Renal pelvis (tissue), 12 donors: ENCODE measurements at places on chromosomes 3 and 15. TPM values are rescaled to one million over a fixed set of nuclear protein-coding genes. Genes with fewer than 3 reads are reported as not detected.

Gene SAMD7
- polyA plus RNA-seq, result not detected

Gene GAP43
- 0.60 TPM for polyA plus RNA-seq

Gene MDFIC2
- polyA plus RNA-seq, result not detected

Gene GJD2
- not detected for polyA plus RNA-seq

Gene GOLGA8J
- 0.63 TPM for polyA plus RNA-seq

GRCh38 chr15:37070686-37071085, 29.7 kb downstream of the MEIS2 start:
- DNase-seq, result no peak

DNA sequence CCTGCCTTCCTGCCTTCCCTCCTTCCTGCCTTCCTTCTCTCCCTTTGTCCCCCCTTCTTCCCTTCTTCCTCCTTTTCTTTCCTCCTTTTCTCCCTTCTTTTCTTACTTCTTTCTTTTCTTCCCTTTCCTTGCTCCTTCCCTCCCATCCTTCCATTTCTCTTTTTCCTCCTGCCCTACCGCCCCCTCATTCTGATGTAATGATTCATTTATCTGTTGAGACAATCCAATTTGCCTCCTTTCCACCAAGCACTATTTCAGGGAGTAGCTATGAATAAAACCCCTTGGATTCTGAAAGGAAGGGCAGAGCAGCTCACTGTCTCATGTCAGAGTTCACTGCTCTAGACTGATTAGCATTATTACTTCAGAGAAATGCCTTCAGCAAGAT, 462.6 kb downstream of the PDCD6IP start:
- DNase-seq, result no peak

DNA sequence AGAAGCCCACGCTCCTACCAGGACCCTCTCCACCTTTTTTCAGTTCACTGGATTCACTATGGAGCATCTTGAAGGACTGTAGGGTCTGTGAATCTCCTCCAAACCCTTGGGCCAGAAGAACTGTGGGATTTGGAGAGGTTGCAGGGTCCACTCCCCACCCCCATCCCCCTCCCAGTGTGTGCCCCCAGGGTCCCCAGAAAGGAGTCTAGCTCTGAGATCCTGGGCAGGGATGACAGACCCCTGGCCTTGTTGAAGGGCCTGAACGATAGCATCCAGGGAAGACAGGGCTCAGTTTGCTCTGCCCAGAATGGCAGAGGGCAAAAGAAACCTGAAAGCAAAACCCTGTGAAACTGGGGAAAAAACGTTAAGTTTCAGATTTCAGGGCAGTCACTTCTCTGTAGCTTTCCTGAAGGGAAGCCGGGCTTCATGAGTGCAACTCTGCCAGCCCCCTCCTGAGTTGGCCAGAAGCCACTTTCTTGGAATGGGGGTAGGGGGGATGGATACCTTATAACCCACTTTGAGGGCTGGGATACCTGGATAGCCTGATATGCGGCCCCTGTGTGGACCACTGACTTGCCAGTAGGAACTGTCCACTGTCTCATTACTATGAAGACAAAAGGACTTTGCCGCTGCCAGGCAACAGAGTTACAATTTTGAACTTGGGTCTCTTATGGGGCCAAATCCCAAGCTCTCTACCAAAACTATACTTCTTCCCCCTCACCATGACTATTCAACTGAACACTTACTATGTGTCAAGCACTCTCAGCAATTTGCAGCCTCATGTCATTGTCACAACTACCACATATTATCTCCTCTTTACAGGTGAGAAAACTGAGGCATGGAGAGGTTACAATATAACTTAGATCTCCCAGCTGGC, 1.6 kb upstream of the CISH start:
- DNase-seq, result no peak

DNA sequence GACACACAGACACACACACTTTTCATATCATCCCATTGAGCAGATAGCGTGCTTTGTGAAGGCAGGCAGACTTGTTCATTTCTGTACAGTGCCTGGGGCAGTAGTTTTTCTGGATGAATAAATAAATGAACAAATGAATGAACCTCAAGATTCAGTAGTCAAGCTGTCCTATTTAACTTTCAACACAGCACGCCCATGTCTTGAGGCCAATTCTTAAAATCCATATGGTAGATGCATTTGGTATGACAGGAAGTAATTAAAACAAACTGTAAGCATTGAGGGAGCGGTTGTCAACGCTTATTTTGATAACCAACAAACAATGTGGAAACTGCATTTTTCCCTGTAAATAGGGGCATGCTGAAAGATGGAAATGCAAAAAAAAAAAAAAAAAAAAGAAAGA, 80.0 kb upstream of the BNC1 start:
- no peak for DNase-seq

- no peak for DNase-seq
Observed at GRCh38 chr3:177026505-177027277, 170.6 kb downstream of the TBL1XR1 start.

DNA sequence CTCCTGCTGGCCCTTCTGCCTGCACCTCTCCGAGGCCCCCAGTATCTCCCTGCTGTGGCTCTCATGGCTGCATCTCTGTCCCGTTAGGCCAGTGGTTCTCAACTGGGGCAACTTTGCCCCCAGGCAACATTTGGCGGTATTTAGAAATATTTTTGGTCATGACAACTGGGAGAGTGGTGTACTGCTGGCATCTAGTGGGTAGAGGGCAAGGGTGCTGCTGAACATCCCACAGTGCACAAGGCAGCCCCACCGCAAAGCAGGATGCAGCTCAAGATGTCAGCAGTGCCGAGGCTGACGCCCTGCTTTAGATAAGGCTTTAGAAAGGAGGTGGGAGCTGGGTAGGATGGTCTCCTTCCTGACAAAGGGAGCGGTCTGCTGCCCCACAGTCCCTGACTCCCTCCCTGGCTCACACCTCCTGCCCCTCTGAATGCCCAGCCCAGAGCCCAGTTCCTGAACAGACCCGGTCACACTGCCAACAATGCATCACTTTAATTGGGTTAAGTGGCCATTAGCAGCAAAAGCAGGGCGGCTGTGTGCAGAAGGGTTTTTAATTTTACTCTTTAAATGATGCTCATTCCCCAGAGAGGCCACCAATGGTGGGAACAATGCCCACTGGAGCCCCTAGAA, 68.8 kb upstream of the TMEM115 start:
- DNase-seq, result no peak

DNA sequence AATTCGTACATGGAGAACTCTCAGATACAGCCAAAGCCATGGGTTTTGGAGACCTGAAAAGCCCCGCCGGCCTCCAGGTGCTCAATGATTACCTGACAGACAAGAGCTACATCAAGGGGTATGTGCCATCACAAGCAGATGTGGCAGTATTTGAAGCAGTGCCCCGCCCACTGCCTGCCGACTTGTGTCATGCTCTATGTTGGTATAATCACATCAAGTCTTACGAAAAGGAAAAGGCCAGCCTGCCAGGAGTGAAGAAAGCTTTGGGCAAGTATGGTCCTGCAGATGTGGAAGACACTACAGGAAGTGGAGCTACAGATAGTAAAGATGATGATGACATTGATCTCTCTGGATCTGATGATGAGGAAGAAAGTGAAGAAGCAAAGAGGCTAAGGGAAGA, 23.5 kb downstream of the MYO5A start:
- no peak for DNase-seq
